ENCODE measurements at places on chromosomes 7 and 10. TPM values are rescaled to one million over a fixed set of nuclear protein-coding genes. Genes with fewer than 3 reads are reported as not detected.

Gene GATA3
- 0.53 TPM for total RNA-seq

Gene SPDYE17
- total RNA-seq, result not detected

Gene GBX1
- 0.95 TPM for total RNA-seq

Gene HGF
- 0.16 TPM for total RNA-seq

Gene LAMB1
- total RNA-seq, result 106 TPM

Gene GIMAP2
- total RNA-seq, result not detected

Gene PPIA
- 4,792 TPM for total RNA-seq

Gene TFR2
- not detected for total RNA-seq

Gene CPN1
- total RNA-seq, result not detected

Gene PIK3CG
- not detected for total RNA-seq

Gene CFTR
- not detected for total RNA-seq

Gene GLI3
- total RNA-seq, result 8.9 TPM

Gene CRCP
- total RNA-seq, result 47.3 TPM

- H3K36me3 ChIP-seq, result no peaks in the 10 kb centered on the region
- H3K27ac ChIP-seq, result peak overlapping the region; percentile 17
- peak; percentile 53 for DNase-seq
Observed at GRCh38 chr7:13829914-13830900, 159.3 kb downstream of the ETV1 start.

- no peak overlapping the region for H3K4me3 ChIP-seq
- DNase-seq, result no peak
- H3K4me1 ChIP-seq, result no peaks in the 10 kb centered on the region
- no peaks in the 10 kb centered on the region for H3K27me3 ChIP-seq
- no peak overlapping the region for H3K27ac ChIP-seq
- no peaks in the 10 kb centered on the region for H3K36me3 ChIP-seq
Observed at GRCh38 chr7:72275382-72276070, 136.6 kb downstream of the CALN1 start.

DNA sequence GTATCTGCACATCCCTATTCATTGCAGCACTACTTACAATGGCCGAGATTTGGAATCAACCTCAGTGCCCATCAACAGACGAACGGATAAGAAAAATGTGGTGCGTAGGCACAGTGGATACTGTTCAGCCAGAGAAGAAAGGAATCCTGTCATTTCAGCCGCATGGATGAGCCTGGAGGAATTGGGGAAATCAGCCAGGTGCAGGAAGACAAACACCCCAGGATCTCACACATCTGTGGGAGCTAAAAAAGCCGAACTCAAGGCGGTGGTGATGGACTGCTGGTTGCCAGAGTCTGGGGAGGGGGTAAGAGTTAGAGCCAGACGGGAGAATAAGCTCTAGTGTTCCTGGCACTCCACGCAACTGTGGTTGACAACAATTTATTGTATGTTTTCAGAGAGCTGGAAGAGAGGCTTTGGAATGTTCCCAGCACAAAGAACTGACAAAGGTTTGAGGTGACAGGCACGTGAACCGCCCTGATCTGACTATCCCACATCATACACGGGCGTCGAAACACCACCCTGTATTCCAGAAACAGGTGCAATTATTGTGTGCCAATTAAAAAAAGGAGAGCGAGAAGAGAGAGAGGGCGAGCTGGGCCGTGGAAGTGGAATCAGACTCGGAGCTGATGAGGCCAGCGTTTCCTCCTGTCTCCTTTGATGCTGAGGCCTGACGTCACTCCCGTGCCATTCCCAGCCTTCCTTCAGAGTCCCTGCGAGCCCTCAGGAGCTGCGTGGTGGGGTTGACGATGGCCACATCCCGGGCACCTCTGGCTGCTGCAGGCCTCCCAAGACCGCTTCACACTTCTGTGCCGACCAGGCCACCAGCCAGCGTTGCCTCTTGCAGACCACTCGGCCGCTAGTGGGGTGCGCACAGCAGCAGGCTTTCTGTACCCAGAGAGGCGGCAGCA is 189.5 kb downstream of the DNAJB6 start:
- H3K27me3 ChIP-seq, result peaks cover 25% of the 10 kb centered on the region
- no peak overlapping the region for H3K27ac ChIP-seq
- H3K4me1 ChIP-seq, result no peaks in the 10 kb centered on the region
- H3K36me3 ChIP-seq, result no peaks in the 10 kb centered on the region
- H3K4me3 ChIP-seq, result no peak overlapping the region

DNA sequence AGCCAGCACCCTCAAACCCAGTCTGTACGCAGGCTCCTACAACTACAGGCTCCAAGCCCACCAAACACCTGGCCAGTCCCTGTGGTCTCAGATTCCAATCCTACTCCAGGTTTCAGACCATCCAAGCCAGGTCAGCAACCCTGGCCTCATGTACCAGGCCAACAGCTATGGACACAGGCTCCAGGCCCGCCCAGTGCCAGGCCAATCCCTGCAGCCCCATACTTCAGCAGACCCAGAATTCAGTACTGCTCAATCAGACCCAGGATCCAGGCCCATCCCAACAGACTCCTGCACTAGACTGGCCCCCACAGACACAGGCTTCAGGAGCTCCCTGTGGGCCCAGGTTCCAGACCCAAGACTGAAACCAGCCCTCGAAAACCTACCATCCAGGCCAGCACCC is 32.3 kb downstream of the HPSE2 start:
- no peaks in the 10 kb centered on the region for H3K4me1 ChIP-seq
- H3K36me3 ChIP-seq, result no peaks in the 10 kb centered on the region
- no peaks in the 10 kb centered on the region for H3K27me3 ChIP-seq
- no peak for DNase-seq
- H3K4me3 ChIP-seq, result no peak overlapping the region
- no peak overlapping the region for H3K27ac ChIP-seq

DNA sequence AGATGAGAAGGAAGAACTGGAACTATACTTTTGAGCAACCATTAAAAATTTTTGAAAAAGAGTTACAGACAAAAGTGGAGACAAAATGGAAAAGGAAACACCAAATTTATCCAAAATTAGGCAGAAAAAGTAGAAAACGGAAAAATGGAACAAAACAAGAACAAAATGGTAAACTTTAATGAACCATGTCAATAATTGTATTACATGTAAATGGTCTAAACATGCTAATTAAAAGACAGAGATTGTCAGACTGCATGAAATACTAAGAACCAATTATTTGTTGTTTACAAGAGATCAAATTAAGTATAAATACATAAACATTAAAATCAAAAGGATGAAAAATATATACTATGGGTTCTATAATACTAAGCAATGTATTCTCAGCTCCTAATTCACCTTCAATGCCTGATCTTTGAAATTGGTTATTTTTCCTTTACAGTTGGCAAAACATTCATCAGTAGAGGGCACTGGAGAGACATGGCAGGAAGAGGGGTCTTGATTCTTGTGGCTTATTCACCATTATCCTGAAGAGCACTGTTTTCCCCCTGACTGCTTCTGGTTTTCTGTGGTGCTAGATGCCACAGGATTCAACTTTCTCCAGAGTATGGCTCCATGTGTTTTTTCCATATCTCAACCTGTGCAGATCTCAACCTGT is 124.9 kb downstream of the ELFN1 start:
- H3K4me1 ChIP-seq, result no peaks in the 10 kb centered on the region
- H3K36me3 ChIP-seq, result no peaks in the 10 kb centered on the region
- no peak overlapping the region for H3K27ac ChIP-seq
- no peak overlapping the region for H3K4me3 ChIP-seq

GRCh38 chr7:1597066-1597760 is 27.4 kb upstream of the PSMG3 start:
- no peak overlapping the region for H3K4me3 ChIP-seq
- no peak for DNase-seq
- no peaks in the 10 kb centered on the region for H3K27me3 ChIP-seq
- no peaks in the 10 kb centered on the region for H3K4me1 ChIP-seq

GRCh38 chr7:146216396-146217041 is 99.9 kb downstream of the CNTNAP2 start:
- H3K36me3 ChIP-seq, result no peaks in the 10 kb centered on the region
- H3K27me3 ChIP-seq, result no peaks in the 10 kb centered on the region
- no peak overlapping the region for H3K27ac ChIP-seq
- no peaks in the 10 kb centered on the region for H3K4me1 ChIP-seq
- no peak for DNase-seq

- no peaks in the 10 kb centered on the region for H3K36me3 ChIP-seq
- H3K4me1 ChIP-seq, result peaks cover 13% of the 10 kb centered on the region
- H3K27me3 ChIP-seq, result no peaks in the 10 kb centered on the region
- no peak overlapping the region for H3K27ac ChIP-seq
- no peak overlapping the region for H3K4me3 ChIP-seq
Observed at GRCh38 chr7:76381814-76382213, 23.0 kb upstream of the YWHAG start.

DNA sequence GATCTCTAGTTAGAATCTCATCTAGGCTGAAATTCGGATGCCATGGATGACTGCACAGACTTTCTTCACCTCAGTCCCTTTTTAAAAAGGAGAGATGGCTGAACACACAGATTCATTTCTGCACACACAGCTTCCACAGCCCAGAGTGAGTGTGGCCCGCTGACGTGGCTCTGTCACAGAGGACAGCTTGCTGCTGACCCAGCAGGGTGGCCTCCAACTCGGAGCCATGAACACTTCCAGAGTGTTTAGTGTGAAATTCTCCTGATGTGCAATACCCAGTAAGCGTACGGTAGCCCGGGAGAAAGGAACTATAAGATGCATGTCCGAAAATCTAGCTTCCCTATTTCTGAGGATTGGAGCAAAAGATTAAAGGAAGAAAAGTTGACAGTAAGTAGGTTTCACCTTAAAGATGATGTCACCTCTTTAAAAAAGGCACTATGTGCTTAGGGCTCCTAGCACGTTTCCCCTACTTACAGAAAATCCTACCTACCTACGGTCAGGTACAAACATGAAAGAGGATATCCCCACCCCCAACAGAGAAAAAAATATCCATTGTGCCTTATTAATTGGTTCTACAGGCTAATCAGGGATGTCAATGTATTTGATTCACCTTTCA is 162.2 kb downstream of the RAPGEF5 start:
- peaks cover 7% of the 10 kb centered on the region for H3K27me3 ChIP-seq
- H3K27ac ChIP-seq, result no peak overlapping the region
- DNase-seq, result no peak
- H3K4me3 ChIP-seq, result no peak overlapping the region

DNA sequence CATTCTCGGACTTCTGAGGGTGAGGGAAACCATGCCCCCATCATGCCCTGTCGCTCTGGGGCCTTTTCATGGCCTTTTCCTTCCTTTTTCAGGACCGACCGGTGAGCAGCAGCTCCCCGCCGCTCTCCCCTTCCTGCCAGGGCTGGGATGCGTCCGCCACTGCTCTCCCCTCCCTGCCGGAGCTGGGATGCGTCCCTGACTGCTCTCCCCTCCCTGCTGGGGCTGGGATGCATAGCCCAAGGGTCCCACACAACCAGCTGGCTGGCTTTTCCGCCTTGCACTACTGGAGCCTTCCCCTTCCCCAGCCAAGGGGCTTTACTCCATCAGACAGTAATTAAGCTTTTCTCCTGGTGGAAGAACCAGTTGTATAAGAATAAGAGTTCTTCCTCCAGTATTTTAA is 129.7 kb upstream of the COBL start:
- peaks cover 3% of the 10 kb centered on the region for H3K27me3 ChIP-seq
- H3K4me1 ChIP-seq, result no peaks in the 10 kb centered on the region
- DNase-seq, result no peak
- H3K27ac ChIP-seq, result no peak overlapping the region

DNA sequence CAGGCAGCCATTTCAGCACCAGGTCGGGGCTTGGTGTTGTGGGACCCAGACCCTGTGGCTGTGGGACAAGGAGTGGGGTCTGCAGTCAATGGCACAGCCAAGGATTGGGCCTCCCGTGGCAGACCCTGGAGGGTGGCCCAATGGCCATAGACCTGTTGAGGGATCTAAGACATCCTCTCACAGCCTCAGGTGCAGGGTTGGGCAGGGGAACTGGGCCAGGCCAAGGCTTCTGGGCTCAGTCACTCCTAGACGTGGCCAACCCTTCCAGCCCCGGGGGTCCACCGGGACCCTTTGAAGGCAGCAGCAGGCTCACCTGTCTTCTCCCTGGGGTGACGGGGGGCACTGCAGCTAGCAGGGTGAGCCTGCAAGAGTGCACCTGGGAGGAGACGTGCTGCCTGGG is 45.7 kb upstream of the DPYSL4 start:
- no peak overlapping the region for H3K27ac ChIP-seq
- no peaks in the 10 kb centered on the region for H3K36me3 ChIP-seq
- H3K27me3 ChIP-seq, result no peaks in the 10 kb centered on the region
- no peak for DNase-seq
- no peak overlapping the region for H3K4me3 ChIP-seq

- H3K4me3 ChIP-seq, result no peak overlapping the region
- DNase-seq, result no peak
- H3K36me3 ChIP-seq, result no peaks in the 10 kb centered on the region
Observed at GRCh38 chr10:119257899-119258419, 50.6 kb downstream of the GRK5 start.

- H3K4me1 ChIP-seq, result peaks cover 4% of the 10 kb centered on the region
- H3K36me3 ChIP-seq, result no peaks in the 10 kb centered on the region
- no peaks in the 10 kb centered on the region for H3K27me3 ChIP-seq
- no peak for DNase-seq
- no peak overlapping the region for H3K4me3 ChIP-seq
Observed at GRCh38 chr7:112292162-112292561, 85.7 kb downstream of the ZNF277 start.

DNA sequence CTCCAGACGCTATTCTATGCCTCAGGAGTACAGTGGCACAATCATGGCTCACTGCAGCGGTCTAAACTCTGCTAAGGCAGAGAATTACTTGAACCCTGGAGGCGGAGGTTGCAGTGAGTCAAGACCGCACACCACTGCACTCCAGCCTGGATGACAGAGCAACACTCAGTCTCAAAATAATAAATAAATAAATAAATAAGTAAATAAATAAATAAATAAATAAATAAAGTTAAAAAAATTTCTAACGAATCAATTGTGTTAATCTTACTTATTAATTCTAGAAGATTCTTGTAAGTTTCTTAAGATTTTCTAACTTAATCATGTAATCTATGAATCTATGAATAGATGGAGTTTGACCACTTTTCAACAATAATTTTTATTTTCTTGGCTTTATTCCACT is 621.4 kb upstream of the POT1 start:
- H3K36me3 ChIP-seq, result no peaks in the 10 kb centered on the region
- no peak overlapping the region for H3K4me3 ChIP-seq
- no peaks in the 10 kb centered on the region for H3K4me1 ChIP-seq
- no peak overlapping the region for H3K27ac ChIP-seq

- no peak for DNase-seq
- H3K27ac ChIP-seq, result no peak overlapping the region
- H3K36me3 ChIP-seq, result peaks cover 6% of the 10 kb centered on the region
- no peaks in the 10 kb centered on the region for H3K27me3 ChIP-seq
- no peak overlapping the region for H3K4me3 ChIP-seq
- no peaks in the 10 kb centered on the region for H3K4me1 ChIP-seq
Observed at GRCh38 chr7:107528461-107528860, 35.3 kb downstream of the COG5 start.

- no peak for DNase-seq
- H3K27ac ChIP-seq, result no peak overlapping the region
- no peak overlapping the region for H3K4me3 ChIP-seq
- no peaks in the 10 kb centered on the region for H3K36me3 ChIP-seq
Observed at GRCh38 chr7:136308230-136308629, 331.1 kb upstream of the MTPN start.

- H3K4me1 ChIP-seq, result no peaks in the 10 kb centered on the region
- no peak for DNase-seq
- no peak overlapping the region for H3K4me3 ChIP-seq
Observed at GRCh38 chr7:104903044-104903443, 111.0 kb upstream of the KMT2E start.

All from SJCRH30 (cell line).